ENCODE measurements at places on chromosomes 11 and 22.

- DNase-seq, result peak; percentile 30
Observed at GRCh38 chr11:69337211-69337721, 43.3 kb downstream of the MYEOV start.

- no peak for DNase-seq
Observed at GRCh38 chr11:15627560-15627959, 512.8 kb downstream of the INSC start.

DNA sequence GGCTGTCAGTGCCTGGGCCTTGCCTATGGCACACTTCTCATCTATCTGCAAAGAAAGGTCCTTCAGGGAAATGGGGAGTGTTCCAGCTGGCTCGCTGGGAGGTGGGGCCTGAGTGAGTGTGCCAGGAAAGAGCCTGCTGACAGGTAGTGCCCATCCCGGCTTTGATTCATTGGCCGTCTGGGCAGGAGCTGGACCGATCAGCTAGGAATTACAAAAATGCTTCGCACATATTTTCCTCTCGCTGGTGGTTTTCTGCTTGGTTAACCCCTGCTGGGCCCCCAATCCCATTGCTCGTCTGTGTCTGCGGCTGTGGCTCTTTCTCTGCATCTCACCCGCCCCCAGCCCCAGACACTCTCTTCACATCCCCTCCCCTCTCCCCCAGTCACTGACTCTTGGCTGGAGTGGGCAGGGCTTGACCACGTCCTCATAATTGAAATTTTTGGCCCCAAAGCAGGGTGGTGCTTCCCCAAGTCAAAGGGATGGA lies 10.8 kb downstream of the LIF start:
- no peak for DNase-seq

DNA sequence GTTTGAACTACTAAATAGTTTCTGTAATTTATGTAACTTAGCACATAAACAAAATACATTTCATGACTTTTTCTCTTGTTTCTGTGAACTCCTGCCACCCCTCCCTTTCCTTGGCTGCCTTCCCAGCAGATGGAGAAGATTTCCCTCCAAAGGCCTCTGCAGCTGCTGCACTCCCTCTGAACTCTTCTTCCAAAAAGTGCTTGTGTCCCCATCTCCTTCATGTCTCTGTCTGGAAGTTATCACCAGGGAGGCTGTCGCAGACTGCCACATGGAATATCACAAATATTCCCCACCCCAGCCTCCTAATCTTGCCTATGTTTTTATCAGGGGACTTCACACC lies 1068.3 kb downstream of the OPCML start:
- DNase-seq, result no peak

DNA sequence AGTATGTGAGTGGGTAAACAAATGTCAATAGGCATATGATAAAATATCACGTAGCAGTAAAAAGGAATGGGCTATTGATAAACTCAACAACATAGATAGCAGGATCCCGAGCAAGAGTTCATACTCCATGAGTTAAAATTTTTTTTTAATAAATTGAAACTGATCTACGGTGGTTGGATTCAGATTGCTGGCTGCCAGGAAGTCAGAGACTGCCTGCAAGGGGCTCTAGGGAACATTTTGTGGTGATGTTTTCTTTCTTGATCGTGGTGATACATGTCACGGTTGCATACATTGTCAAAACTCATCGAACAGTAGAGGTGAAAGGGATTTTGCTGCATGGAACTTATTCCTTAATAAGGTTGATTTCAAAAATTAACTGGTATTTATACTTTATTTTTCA lies 62.6 kb upstream of the WNT7B start:
- DNase-seq, result no peak

DNA sequence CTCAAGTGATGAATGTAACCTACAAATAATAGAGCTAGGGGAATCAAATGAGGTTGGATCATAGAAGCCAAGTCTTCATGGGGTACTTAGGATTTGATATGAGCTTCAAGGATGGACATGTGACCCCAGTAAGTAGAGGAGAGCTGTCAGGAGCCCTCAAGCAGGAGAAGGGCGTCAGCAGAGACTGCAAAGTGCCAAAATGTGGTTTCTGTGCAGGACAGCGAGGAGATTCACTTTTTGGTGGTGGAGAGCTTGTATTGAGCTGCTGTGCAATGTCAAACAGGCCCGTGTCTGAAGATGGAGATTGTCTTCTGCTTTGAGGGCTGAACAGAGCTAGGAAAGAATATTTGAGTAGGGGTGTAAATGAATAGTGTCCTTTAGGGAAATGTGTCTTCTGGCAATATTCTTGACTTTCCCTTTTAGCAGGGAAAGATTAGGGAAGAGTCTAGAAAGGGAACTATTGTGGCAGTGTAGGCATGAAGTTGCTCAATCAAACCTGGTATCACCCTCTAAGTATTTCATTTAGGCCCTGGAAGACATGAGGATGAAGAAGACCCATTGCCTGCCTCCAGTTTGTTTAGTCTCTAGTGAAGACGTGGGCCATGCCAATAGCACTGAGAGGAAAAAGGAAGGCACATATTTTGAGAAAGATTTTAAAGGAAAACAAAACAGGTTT lies 31.2 kb upstream of the SORL1-AS1 start:
- no peak for DNase-seq

All from CD4-positive, alpha-beta T cell treated with Interleukin-2 at 100 ng/mL for 4 hours (primary cell).